ENCODE measurements at places on chromosomes 6 and 20.
A peak's percentile ranks its signal among the peaks of the same experiment; 100 is the strongest.

DNA sequence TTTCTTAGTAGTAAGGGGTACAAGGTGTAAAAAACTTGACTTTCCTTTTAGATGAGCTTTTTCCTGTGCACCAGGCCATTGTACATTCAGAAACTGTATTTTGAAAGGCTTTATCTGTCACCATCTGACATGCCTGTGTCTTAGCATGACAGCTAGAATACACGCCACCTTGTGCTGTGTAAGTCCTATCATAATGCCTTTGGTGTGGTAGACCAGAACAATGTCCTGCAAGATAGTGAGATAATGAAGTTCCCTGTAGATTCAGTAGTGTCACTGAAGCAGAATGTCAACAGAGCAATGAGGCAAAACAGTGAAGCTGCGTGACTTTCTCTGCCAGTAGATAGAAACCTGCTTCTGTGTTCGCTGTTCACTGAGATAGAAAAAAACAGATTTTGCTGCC is 105.8 kb downstream of the JAG1 start:
- DNase-seq: no peak

DNA sequence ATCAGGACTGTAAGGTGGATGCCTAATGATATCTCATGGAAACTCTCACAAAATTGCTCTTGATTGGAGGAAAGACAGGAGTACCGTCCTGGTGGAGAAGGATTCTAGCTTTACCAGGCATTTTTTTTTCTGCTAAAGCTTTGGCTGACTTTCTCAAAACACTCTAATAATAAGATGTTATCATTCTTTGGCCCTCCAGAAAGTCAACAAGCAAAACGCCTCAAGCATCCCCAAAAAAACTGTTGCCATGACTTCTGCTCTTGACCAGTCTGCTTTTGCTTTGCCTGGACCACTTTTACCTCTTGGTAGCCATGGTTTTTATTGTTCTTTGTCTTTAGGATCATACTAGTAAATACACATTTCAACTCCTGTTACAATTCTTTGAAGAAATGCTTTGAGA is 55.5 kb upstream of the RUNX2 start:
- DNase-seq: no peak

DNA sequence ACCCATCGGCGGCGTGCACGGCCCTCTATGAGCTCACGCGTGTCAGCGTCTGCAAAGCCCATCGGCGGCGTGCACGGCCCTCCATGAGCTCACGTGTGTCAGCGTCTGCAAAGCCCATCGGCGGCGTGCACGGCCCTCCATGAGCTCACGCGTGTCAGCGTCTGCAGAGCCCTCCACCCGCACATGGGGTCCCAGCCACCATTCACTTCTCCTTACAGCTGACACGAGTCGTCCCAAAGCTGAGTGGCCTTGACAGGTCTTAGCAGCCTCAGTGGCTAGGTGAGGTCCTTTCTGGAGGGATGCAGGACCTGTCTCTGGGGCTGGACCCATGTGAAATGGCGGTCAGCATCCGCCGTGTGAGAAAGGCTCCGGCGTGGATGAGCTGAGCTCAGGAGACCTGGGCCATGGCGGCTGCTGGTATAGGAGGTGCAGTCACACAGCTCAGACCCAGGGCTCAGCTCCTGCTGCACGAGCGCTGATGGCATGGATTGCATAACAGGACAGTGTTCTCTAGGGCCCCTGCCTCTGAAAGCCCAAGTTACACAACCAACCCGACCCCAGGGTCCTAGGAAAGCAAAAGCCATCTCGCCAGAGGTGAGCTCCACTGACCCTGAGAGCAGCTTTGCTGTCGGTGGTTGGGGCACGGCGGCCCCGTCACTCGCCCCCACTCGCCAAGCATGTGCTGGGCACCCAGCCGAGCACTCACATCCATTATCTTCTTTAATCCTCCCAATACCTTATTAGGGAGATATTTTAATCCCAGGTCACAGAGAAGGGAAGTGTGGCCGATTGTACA is 38.9 kb downstream of the DLL1 start:
- no peak for DNase-seq

- no peak for DNase-seq
These were observed 56.4 kb upstream of the RPS6KA2 start for GRCh38 chr6:166683477-166683876.

- DNase-seq: no peak
These were observed 221.8 kb upstream of the FAM83B start for GRCh38 chr6:54624779-54625178.

- no peak for DNase-seq
These were observed 121.6 kb downstream of the ADAT2 start for GRCh38 chr6:143328876-143329275.

GRCh38 chr6:45589367-45589766 is 211.6 kb upstream of the SUPT3H start:
- DNase-seq: no peak

DNA sequence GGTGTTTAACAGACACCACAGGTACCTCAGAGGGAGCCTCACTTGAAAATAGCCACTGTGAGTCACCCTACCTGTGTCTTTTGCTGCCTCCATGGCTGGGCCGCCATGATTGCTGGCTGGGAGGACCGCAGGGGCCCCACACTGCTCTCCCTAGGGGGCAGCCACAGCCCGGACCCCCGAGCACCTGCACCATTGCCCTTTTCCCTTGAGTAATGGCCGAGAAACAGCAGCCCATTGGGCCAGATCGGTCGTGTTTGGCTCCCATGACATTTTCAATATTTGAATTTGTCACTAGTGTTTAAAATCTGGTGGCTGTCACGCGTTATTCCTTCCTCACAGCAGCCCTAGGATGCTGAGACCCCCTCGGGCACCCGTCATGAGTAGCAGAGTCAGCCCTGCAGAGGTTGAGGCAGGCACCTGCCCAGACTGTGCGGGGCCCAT is 6.7 kb downstream of the ZBP1 start:
- DNase-seq: no peak

GRCh38 chr6:113290684-113291083 is 566.5 kb upstream of the MARCKS start:
- no peak for DNase-seq

DNA sequence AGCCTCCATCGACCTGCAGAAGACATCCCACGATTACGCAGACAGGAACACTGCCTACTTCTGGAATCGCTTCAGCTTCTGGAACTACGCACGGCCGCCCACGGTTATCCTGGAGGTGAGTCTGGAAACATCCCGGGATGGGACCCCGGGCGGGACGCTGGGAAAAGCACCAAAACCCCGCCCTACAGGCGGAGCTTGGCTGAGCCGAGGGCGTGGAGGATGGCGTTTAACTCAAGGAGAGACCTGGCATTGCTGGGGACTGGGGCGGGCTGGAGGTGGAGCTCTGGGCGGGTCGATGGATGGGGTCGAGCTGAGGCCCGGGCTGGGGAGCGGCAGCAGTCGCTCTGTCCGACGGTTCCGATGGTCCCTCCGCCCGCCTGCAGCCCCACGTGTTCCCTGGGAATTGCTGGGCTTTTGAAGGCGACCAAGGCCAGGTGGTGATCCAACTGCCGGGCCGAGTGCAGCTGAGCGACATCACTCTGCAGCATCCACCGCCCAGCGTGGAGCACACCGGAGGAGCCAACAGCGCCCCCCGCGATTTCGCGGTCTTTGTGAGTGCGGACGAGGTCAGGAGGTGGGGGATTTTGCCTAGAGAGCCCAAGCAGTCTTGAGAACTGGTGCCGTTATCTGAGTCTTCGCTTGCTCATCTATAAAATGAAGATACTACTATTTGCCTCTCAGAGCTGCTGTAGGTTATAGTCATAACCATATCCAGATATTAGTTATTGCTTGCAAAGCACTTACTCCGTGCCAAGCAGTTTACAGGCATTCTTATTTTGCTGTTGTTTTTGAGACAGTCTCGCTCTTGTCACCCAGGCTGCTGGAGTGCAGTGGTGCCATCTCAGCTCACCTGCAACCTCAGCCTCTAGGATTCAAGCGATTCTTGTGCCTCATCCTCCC is 3.8 kb downstream of the SPAG4 start:
- DNase-seq: peak; percentile 75

- DNase-seq: no peak
These were observed 263.0 kb downstream of the PAX1 start for GRCh38 chr20:21968486-21968885.

DNA sequence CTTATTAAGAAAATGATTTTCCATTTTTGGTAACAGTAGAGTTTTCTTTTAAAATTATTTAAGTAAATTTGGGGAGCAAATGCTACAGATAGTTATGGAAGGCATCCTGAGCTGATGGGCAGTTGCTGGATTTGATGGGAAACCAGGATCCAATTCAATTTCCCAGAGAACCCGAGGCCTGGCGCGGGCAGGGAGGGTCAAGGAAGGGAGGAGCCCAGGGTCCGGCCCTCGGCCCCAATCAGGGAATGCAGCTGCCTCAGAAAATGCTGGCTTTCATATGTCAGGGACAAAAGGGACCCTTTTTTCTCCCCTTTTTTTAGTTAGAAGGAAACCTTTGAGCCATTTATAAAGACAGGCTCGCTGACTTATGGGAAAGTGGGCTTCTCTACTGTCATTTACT is 42.1 kb downstream of the CTCFL start:
- no peak for DNase-seq

GRCh38 chr20:23140991-23141390 is 54.9 kb upstream of the CD93 start:
- no peak for DNase-seq

DNA sequence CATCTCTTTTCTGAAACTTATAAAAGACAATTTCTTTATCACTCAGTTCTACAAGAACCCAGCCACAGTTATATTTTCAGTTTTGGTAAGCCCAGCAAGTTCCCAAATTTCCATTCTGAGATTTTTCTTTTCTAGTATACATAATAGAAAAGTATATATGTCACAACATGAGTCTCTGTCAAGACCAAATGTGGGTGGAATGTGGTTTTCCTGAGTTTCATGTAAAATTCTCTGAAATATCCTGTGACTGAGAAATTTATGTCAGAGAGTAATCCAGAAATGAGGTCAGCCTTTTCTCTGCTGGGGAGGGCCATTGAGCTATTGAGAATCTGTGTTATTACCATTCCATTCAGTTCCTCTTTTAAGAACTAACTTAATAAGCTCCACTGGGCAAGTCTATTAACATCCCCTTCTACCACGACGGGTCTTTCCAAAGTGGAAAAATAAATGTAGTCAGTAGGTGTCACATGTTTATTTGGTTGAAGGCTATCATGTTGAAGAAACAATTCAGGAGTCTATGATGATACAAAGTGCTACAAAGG is 100.7 kb upstream of the HMGN3 start:
- no peak for DNase-seq

GRCh38 chr6:19324376-19324775 is 512.8 kb upstream of the ID4 start:
- no peak for DNase-seq

- no peak for DNase-seq
These were observed 368.9 kb downstream of the UTRN start for GRCh38 chr6:144653885-144654505.

DNA sequence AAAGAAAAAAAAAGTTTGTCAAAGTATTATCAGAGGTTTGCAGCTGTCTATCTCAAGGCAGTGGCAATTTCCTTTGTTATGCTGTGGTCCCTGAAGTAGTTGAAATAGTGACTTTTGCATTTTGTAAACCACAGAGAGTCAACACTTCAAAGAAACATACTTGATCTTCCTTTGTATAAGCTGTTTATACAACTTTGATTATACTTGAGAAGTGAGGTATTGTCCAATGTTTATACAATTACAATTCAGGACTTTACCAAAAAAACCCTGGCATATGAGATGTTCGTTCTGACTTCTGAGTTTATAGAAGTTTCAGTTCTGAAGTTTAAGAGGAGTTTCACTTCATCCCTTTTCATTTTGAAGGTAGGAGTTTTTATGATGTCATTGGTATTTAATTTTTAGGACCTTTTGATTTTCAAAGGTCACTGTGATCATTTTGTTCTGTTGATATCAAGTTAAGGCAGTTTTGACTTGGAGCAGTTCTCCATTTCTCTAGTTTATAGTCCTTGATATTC is 4.0 kb downstream of the STK4 start:
- DNase-seq: no peak

- no peak for DNase-seq
These were observed 92.0 kb downstream of the ATXN1 start for GRCh38 chr6:16669227-16669626.

- DNase-seq: no peak
These were observed at the start of gene MAN1A1 for GRCh38 chr6:119349361-119350201. Gene MAN1A1, minus strand, starts transcription at chr6:119349761. Its CDS starts 696 bp downstream, at chr6:119349065.

- no peak for DNase-seq
These were observed at the start of gene SIRPB1 for GRCh38 chr20:1619861-1620444. Gene SIRPB1, minus strand, starts transcription at chr20:1620009. Its CDS starts 65 bp downstream, at chr20:1619944.

GRCh38 chr6:489001-489400 is 97.4 kb downstream of the IRF4 start:
- DNase-seq: no peak

- no peak for DNase-seq
These were observed 37.0 kb downstream of the SHLD1 start for GRCh38 chr20:5786930-5787795.

- DNase-seq: no peak
These were observed 45.1 kb upstream of the ATXN1 start for GRCh38 chr6:16806363-16806762.

DNA sequence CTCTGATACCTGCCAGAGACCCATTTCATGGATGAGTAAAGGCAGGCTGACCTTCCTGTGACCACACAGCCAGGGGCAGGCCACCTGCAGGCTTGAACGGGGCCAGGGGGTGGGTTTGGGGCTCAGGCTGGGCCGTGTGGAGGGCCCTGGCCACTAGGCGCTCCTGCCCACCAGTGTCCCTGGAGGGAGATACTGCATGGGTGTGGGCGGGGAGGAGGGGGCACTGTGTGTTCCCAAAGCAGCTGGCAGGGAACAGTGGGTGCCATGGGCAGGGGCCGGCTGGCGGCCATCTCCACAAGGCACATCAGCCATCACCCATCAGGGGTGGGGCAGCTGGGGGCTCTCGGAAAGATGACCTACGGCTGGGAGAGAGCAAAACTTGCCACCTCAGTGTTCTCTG is 15.4 kb downstream of the SRC start:
- no peak for DNase-seq

DNA sequence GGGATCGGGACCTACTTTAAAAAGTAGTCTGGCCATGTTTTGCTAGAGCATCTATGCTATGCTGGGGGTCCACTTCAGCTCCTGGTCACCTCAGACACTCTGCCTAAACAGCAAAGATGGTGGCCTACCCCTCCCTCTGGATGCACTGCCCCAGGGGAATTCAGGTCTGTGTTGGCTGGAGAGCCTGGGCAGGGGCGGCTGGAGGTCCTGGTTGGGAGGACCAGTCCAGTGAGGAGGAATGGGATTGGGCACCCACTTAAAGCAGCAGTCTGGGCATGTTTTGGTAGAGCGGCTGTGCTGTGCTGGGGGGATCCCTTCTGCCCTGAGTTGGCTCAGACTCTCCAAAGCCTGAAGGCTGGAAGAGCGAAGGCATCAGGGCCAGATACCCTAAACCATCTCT is 23.2 kb upstream of the TCF21 start:
- no peak for DNase-seq

DNA sequence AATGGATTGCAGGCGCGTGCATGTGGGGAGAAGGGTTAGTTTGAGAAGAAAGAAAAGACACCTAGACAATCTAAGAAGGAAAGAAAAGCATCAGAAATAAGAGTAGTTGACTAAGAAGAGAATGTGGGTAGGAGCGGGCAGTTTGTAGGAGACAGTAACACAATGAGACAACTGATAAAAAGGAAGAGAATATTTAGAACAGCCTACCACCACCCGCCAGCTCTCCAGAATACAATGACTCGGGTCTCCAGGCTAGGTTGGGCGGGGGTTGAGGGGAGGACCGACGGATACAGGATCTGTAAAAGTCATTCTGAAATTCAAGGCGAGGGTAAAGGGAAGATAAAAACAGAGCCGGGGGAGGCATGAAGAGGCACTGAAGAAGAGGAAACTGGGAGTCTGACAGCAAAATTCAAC is 712 bp downstream of the ABHD16A start:
- no peak for DNase-seq

GRCh38 chr6:35327349-35328027 is 14.9 kb upstream of the PPARD start:
- DNase-seq: no peak
